CD4-positive, alpha-beta T cell treated with Interleukin-21 for 1 hour (primary cell): ENCODE measurements at places on chromosomes 16 and 17.

DNA sequence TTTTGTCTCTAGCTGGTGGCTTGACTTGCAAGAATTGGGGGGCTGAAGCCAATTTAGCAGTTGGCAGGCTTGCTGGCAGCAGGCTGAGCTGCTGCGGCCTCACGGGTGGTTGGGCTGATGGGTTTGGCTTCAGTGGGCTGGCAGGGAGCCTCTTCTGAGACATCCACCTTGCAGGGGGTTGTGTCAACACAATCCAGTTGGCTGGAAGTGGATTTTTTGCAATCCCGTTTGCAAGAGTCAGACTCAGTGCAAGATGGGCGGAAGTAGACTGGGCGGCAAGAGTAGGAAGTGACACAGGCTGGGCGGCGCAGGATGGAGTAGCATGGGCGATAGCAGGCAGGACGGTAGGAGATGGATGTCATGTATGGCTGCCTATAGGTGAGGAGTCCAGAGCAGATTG is 1.5 kb downstream of the KRTAP16-1 start:
- DNase-seq, result peak; percentile 5

- no peak for DNase-seq
These were observed 59.9 kb upstream of the GRIN2A start for GRCh38 chr16:10242097-10242496.

GRCh38 chr17:40095944-40096791 is 4.2 kb downstream of the NR1D1 start:
- DNase-seq, result peak; percentile 97

GRCh38 chr16:57578521-57579360 is 36.3 kb downstream of the ADGRG5 start:
- DNase-seq, result no peak

- DNase-seq, result no peak
These were observed 37.8 kb downstream of the KLHDC4 start for GRCh38 chr16:87728026-87728425.

DNA sequence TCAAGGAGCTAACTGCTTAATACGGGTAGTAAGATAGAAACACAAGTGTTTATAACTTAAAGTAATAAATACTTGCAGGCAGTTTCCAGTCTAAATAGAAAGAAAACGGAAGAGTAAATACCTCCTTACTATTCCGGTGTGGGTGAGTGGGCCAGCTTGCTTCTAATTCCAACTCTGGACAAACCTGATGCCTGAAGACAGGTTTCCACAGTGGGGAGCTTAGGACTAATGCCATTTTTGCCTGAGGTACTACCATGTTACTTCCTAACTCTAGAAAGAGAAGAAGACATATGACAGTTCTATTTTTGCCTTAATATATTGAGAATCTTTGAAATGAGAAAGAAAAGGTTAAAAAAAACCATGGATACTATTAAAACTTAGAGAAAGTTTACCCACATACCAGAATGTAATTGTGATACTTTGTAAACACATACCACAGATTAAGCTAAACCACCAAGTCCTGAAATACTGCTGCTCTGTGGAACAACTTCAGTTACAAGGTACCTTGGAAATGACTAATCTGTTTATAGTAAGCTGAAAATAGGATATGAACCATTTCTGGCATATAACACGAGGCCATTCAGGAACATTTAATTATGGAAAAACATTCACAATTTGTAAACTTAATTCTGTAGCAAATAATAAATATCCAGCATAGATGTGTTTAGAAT is 70.2 kb downstream of the ZZEF1 start:
- no peak for DNase-seq

DNA sequence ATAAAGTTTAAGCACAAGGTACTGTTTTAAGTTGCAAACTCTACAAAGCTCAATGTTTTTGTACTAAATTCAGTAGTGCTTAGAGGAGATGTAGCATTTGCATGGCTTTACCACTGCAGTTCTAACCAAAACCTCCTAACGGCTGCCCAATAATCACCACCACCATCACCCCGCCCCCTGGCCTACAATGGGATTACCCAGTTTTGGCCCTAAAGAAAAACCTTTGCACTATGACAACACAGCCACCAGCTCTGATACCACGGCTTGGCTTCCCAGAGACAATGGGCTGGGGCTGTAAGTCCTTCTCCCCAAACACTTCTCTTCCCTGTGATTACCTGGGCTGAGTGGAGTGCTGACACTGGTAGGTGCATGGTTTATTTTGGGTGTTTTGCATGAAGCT is 58.4 kb upstream of the MTMR4 start:
- DNase-seq, result no peak
